MV-4-11 (cell line): ENCODE measurements at places on chromosomes 12 and 14.

GRCh38 chr12:16389594-16389993, 42.1 kb downstream of the MGST1 start:
- DNase-seq, result peak; percentile 53

GRCh38 chr14:74478996-74479635, 14.0 kb downstream of the NPC2 start:
- no peak for DNase-seq

GRCh38 chr14:96384053-96384452, 7.9 kb upstream of the AK7 start:
- no peak for DNase-seq

- DNase-seq, result no peak
These were observed 190.1 kb downstream of the BCL11B start for GRCh38 chr14:99081880-99082279.
